ENCODE measurements at places on chromosomes 16 and 17.

- DNase-seq, result no peak
Observed at GRCh38 chr17:50544516-50544915, 2.5 kb upstream of the SPATA20 start.

- no peak for DNase-seq
Observed at GRCh38 chr16:51757505-51757904, 606.4 kb upstream of the SALL1 start.

GRCh38 chr16:86073763-86074493, 175.0 kb downstream of the IRF8 start:
- no peak for DNase-seq

- no peak for DNase-seq
Observed at GRCh38 chr16:74309789-74310781, 13.5 kb downstream of the PSMD7 start.

GRCh38 chr17:75876938-75877751, 1.2 kb downstream of the TRIM47 start:
- no peak for DNase-seq

GRCh38 chr16:85278839-85279238, 166.6 kb upstream of the CIBAR2 start:
- DNase-seq, result no peak

GRCh38 chr17:73603971-73604370, 40.3 kb downstream of the SDK2 start:
- DNase-seq, result no peak

Data from GM19239 (cell line).